ENCODE measurements at places on chromosomes 6 and 20. TPM values are rescaled to one million over a fixed set of nuclear protein-coding genes. Genes with fewer than 3 reads are reported as not detected.

DNA sequence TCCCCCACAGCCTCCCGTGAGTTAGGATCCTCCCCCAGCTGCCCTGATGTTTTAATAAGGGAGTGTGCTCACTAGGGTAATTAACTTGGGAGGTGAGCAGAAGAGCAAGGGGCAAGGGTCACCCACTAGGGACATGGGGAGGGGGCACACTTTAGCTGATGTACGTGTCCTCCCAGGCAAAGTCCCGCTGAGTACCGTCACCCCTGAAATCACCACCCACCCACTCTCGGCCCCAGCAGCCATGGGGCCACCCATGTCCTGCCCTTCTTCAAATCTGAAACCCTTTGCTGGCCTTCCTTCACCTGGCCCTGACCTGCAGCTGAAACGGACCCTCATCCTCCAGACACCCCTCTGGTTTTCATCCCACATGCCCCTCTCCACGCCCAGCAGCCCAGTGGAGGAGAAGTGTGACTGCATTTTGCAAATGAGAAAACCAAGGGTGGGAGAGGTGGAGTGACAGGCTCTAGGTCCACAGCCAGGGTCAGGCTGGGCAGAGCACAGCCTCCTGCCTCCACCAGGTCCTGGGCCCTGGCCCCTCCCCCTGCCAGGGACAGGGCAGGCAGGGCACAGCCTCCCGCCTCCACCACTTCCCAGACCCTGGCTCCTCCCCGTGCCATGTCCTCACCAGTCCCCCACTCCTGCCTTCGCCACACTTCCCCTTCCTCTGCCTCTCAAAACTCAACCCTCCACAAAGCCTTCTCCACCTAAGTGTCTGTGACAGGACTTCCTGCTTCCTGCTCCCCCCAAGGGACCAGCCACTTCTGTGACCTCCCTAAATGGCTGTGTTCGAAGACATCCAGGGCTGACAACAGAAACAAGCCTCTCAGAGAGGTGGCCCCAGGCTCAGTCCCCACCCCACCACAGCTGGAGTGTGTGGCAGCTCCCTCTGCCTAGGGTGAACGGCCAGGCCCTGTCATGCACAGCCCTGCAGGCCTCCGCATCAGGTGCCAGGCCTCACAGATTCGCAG is 15.1 kb downstream of the ACSS1 start:
- no peaks in the 10 kb centered on the region for H3K36me3 ChIP-seq
- DNase-seq = peak; percentile 92
- peaks cover 48% of the 10 kb centered on the region for H3K4me1 ChIP-seq
- no peak overlapping the region for H3K4me3 ChIP-seq
- peak overlapping the region; percentile 44 for H3K27ac ChIP-seq
- H3K27me3 ChIP-seq = no peaks in the 10 kb centered on the region

- H3K4me1 ChIP-seq = no peaks in the 10 kb centered on the region
- no peak overlapping the region for H3K4me3 ChIP-seq
- DNase-seq = no peak
- H3K27me3 ChIP-seq = no peaks in the 10 kb centered on the region
These were observed 448.1 kb downstream of the KIF16B start for GRCh38 chr20:16124911-16125776.

GRCh38 chr6:47581591-47581990 is 104.0 kb downstream of the CD2AP start:
- H3K4me3 ChIP-seq = no peak overlapping the region
- no peaks in the 10 kb centered on the region for H3K36me3 ChIP-seq
- H3K27me3 ChIP-seq = no peaks in the 10 kb centered on the region
- no peaks in the 10 kb centered on the region for H3K4me1 ChIP-seq
- H3K27ac ChIP-seq = no peak overlapping the region

- peaks cover 46% of the 10 kb centered on the region for H3K4me1 ChIP-seq
- no peaks in the 10 kb centered on the region for H3K27me3 ChIP-seq
- H3K36me3 ChIP-seq = no peaks in the 10 kb centered on the region
- DNase-seq = no peak
- H3K4me3 ChIP-seq = no peak overlapping the region
These were observed 5.6 kb downstream of the FBXO9 start for GRCh38 chr6:53070806-53071205.

GRCh38 chr20:57265336-57265996 is 975 bp downstream of the BMP7 start:
- no peaks in the 10 kb centered on the region for H3K36me3 ChIP-seq
- no peak overlapping the region for H3K27ac ChIP-seq
- H3K4me3 ChIP-seq = peak overlapping the region; percentile 16
- no peak for DNase-seq
- no peaks in the 10 kb centered on the region for H3K4me1 ChIP-seq

- no peaks in the 10 kb centered on the region for H3K36me3 ChIP-seq
- H3K27ac ChIP-seq = no peak overlapping the region
- no peaks in the 10 kb centered on the region for H3K27me3 ChIP-seq
- peaks cover 58% of the 10 kb centered on the region for H3K4me1 ChIP-seq
- DNase-seq = no peak
These were observed 70.5 kb downstream of the NCOA3 start for GRCh38 chr20:47572105-47572729.

- H3K4me3 ChIP-seq = no peak overlapping the region
- DNase-seq = no peak
- peaks cover 4% of the 10 kb centered on the region for H3K4me1 ChIP-seq
- H3K27me3 ChIP-seq = peaks cover 15% of the 10 kb centered on the region
These were observed 2.7 kb downstream of the GUCA1A start for GRCh38 chr6:42175860-42176259.

DNA sequence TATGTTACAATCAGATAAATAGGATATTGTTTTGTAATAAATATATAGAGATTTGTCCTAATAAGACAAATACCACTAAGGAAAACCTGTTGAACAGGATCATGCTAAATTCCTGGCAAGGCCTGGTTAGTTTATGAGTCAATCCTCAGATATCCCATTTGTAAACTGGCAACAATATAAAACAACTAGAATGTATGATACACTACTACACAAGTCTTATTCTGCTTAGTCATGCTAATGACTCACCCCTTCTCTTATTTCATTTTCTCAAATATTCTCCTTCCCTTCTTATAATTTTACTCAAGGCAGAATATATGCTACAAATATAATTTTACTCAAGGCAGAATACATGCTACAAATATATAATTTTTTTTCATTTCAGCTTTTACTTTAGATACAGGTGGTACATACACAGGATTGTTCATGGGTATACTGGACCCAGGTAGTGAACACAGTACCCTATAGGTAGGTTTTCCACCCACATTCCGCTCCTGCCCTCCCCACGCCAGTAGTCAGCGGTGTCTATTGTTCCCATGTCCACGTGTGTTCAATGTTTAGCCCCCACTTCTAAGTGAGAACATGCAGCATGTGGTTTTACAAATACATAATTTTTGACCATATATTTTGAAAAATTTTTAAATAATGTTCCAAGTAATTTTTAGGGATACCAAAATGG is 6.3 kb downstream of the OSER1 start:
- H3K27me3 ChIP-seq = no peaks in the 10 kb centered on the region
- H3K4me3 ChIP-seq = no peak overlapping the region
- peak overlapping the region; percentile 50 for H3K27ac ChIP-seq
- peaks cover 56% of the 10 kb centered on the region for H3K4me1 ChIP-seq
- DNase-seq = no peak

DNA sequence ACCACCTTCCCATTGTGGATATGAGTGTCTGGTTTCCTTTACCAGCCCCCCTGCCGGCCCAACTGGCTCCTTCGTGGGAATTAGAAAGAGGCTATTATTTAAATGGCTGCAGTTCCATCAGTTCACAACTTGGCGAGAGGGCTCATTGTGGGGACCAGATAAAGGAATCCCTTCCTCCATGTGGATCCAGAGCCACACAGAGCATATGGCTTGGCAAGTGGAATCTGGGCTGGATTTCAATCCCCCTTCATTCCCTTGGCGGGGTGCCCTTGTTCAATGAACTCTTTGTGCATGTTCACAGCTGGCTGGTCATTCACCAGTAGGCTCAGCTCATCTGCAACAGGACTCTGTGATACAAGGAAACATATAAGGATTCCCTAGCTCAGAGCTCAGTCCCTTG is 140.6 kb downstream of the OPN5 start:
- DNase-seq = peak; percentile 87
- H3K27me3 ChIP-seq = no peaks in the 10 kb centered on the region
- H3K27ac ChIP-seq = no peak overlapping the region

DNA sequence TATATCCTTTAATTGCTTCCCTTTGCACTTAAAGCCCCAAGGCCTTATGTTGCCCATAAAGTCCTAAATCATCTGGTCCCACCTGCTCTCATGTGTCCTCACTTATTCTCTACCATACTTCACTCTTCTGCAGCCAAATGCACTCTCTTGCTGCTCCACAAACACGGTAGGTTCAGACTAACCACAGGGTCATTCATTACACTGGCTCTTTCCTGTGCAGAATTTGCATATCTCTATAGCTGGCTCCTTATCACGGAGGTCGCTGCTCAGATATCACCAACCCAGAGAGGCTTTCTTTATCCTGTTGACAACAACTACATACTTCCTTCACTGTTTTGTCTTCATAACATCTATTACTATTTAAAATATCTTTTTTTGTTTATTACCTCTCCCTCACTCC is 86.8 kb downstream of the MOXD1 start:
- no peak overlapping the region for H3K4me3 ChIP-seq
- H3K36me3 ChIP-seq = no peaks in the 10 kb centered on the region
- no peak overlapping the region for H3K27ac ChIP-seq
- H3K4me1 ChIP-seq = no peaks in the 10 kb centered on the region

DNA sequence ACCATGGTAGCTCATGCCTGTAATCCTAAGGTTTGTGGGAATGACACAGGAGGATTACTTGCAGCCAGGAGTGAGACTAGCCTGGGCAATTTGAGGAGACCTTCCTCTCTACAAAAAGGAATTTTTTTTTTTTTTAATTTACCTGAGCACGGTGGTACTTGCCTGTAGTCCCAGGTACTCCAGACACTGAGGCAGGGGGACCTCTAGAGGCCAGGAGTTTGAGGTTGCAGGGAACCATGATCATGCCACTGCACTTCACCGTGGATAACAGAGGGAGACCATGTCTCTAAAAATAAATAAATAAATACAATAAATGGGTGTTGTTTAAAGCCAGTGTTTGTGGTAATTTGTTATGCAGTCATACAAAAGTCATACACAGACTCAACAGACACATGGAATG is 2.4 kb upstream of the HLA-F start:
- no peak overlapping the region for H3K4me3 ChIP-seq
- no peaks in the 10 kb centered on the region for H3K27me3 ChIP-seq
- H3K36me3 ChIP-seq = peaks cover 20% of the 10 kb centered on the region
- H3K4me1 ChIP-seq = no peaks in the 10 kb centered on the region

DNA sequence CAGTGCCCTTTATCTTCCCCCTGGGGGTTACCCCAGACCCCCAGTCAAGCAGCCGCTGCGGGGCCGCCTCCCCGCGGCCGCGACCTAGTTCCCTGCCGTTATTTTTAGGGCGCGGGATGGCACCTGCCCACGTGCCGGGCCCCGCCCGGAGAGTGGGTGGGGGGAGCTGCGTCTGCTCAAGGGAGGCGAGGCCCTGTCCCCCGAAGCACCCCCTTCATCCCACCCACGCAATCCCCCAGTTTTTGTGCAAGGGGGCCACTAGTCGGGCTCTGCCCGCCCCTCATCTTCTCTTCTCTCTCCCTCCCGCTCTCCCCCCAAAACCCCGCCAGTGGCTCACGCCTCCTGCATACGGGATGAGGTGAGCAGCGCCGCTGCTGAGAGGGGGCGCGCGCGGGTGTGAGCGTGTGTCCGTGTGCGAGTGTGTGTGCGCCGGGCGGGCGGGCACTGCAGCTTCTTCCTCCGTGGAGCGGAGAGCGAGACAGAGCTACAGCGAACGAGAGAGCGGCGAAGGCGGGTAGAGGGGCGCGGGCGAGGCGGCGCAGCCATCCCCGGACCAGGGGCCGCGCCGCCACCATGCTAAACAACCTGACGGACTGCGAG is at the start of gene SLC12A5:
Gene SLC12A5 (plus strand): TSS at position 444 of the 600 bp plus-strand sequence. CDS start 130 bp downstream, at position 574.
- no peaks in the 10 kb centered on the region for H3K36me3 ChIP-seq
- H3K27me3 ChIP-seq = peaks cover 54% of the 10 kb centered on the region
- H3K27ac ChIP-seq = no peak within 1 kb of the TSS
- no peak for DNase-seq

DNA sequence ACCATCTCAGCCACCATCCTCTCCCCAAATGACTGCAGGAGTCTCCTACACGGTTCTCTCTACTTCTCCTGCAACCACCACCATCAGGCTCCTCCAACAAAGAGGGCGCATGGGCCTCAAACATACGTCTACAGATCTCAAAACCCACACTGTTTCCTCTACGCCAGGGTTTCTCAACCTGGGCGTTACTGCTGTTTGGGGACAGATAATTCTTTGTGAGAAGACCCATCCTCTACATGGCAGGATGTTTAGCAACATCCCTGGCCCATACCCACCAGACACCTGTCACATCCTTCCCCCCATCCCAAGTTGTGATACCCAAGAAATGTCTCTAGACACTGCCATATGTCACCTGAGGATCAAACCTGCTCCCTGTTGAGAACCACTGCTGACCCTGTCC is 45.0 kb downstream of the ELMO2 start:
- no peak overlapping the region for H3K4me3 ChIP-seq
- DNase-seq = no peak
- no peaks in the 10 kb centered on the region for H3K27me3 ChIP-seq
- no peaks in the 10 kb centered on the region for H3K36me3 ChIP-seq

- peak overlapping the region; percentile 62 for H3K4me3 ChIP-seq
- peaks cover 34% of the 10 kb centered on the region for H3K4me1 ChIP-seq
- DNase-seq = no peak
- peak overlapping the region; percentile 97 for H3K27ac ChIP-seq
- H3K27me3 ChIP-seq = no peaks in the 10 kb centered on the region
These were observed 931 bp downstream of the UFL1 start for GRCh38 chr6:96522465-96523009.

DNA sequence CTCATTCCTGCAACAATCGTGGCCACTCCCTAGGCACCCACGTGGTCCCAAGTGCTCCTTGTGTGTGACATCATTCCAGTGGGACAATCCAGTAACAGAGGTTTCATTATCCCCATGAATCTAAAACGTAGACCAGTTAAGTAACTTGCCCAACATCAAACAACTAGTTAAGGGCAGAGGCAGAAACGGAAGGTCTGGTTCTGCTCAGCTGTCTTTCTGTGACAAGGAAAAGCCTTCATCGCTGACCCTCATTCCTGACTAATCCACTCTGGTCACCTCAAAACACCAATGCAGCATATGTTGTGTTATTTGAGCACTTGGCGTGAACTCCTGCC is 261.4 kb upstream of the JARID2 start:
- H3K4me1 ChIP-seq = no peaks in the 10 kb centered on the region
- no peaks in the 10 kb centered on the region for H3K27me3 ChIP-seq
- no peaks in the 10 kb centered on the region for H3K36me3 ChIP-seq
- H3K27ac ChIP-seq = no peak overlapping the region

- H3K27me3 ChIP-seq = no peaks in the 10 kb centered on the region
- H3K4me3 ChIP-seq = no peak overlapping the region
- no peaks in the 10 kb centered on the region for H3K36me3 ChIP-seq
- H3K27ac ChIP-seq = peak overlapping the region; percentile 57
- DNase-seq = no peak
These were observed 82.4 kb downstream of the RTN4IP1 start for GRCh38 chr6:106546691-106547414.

GRCh38 chr20:25252686-25253421 is 5.0 kb downstream of the PYGB start:
- H3K27me3 ChIP-seq = no peaks in the 10 kb centered on the region
- DNase-seq = no peak
- no peak overlapping the region for H3K4me3 ChIP-seq
- H3K4me1 ChIP-seq = peaks cover 58% of the 10 kb centered on the region
- H3K27ac ChIP-seq = no peak overlapping the region

Gene CGA
- not detected for total RNA-seq

Gene FERMT1
- total RNA-seq = 7.2 TPM

Gene SLC25A27
- 8.1 TPM for total RNA-seq
